Endothelial cell of umbilical vein (primary cell): ENCODE measurements at places on chromosomes 3 and 15. TPM values are rescaled to one million over a fixed set of nuclear protein-coding genes. Genes with fewer than 3 reads are reported as not detected.

The NR2E3 gene
- total RNA-seq: 0.25 and 0.38 TPM in 2 replicates

The MYO5C gene
- total RNA-seq: 18.4 and 19.4 TPM in 2 replicates

The FES gene
- total RNA-seq: 51.0 and 58.1 TPM in 2 replicates

The PLA2G4D gene
- not detected in 2 replicates for total RNA-seq

DNA sequence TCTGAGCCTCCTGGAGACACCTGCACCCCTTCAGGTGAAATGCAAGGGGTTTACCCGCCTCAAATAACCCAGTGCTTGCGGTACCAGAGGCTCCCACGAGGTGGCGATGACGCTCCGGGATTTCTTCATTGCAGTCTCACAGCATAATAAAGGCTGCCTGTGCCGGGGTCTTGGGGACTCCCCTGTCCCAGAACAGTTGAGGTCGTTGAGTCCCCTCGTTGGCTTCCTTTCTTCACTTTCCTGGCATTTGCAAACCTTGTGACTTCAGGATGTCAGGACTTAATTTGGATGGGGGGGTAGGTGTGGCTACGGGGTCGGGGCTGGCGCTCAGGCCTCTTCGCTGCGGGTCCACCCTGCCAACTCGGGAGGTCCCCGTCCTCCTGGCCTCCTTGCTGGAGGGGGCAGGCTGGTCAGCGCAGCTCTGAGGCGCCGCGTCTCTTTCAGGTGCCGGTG, 1.3 kb downstream of the GNAT1 start:
- peak; percentile 69 for DNase-seq

GRCh38 chr3:13617097-13617738, 68.3 kb downstream of the FBLN2 start:
- DNase-seq: no peak

- DNase-seq: no peak
Measured at GRCh38 chr3:141812084-141812483, 48.9 kb downstream of the GRK7 start.

DNA sequence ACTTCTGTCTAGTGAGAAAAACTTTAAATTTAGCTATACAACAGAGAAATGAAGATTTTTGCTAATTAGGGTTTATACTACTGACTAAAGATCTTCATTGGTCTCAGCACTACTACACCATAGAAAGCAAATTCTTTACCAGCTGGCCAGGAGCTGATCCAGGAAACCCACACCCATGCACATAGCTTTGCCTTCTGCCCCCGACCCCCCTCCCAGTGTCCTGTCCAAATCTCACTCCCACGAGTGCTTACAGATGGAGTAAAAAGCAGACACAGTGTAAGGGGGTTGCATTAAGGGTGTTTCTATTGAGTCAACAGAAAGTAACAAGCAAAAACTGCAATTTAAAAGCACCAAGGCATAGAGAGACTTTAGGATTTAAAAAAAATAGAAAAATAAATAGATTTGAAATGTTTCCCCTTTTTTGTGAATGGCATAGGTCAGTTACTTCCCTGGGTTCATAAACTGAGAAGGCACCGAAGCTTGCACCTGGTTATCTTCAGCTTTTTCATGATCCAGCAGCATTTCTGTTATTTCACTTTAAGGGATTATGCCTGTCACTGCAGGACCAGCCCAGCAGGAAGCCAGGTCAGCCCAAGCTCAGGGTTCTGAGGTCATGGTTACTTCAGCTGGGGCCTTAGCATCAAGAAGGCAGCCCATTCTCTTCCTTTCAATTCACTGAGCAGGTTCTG, 124.3 kb downstream of the CTNNB1 start:
- DNase-seq: no peak

- no peak for DNase-seq
Measured at GRCh38 chr3:6644070-6644929, 216.6 kb upstream of the GRM7 start.

- no peak for DNase-seq
Measured at GRCh38 chr3:195416795-195417194, 26.0 kb downstream of the ACAP2 start.

- no peak for DNase-seq
Measured at GRCh38 chr3:194130807-194131589, 5.0 kb upstream of the HES1 start.
